Psoas muscle (tissue), 8 donors: ENCODE measurements at places on chromosomes 1 and 21. TPM values are rescaled to one million over a fixed set of nuclear protein-coding genes. Genes with fewer than 3 reads are reported as not detected.

Gene ERVH48-1
- total RNA-seq, result not detected

Gene RGS1
- 1.6 TPM for total RNA-seq

Gene TMPRSS15
- not detected for total RNA-seq

Gene ADORA1
- 10.4 TPM for total RNA-seq

Gene PGLYRP4
- not detected for total RNA-seq

Gene ZNF687
- 14.4 TPM for total RNA-seq

Gene SYCP1
- not detected for total RNA-seq

Gene ZSWIM5
- 0.90 TPM for total RNA-seq

Gene LYPD8
- total RNA-seq, result not detected

Gene IL12RB2
- 9.5 TPM for total RNA-seq

Gene RAB3GAP2
- total RNA-seq, result 27.9 TPM

Gene S100A9
- total RNA-seq, result 51.1 TPM

Gene FCRL2
- 0.17 TPM for total RNA-seq

Gene C1orf122
- 32.1 TPM for total RNA-seq

Gene FCAMR
- total RNA-seq, result not detected

Gene OR2AK2
- not detected for total RNA-seq
